Hepatocyte (in vitro differentiated cells): ENCODE measurements at places on chromosomes 6 and 20.

- H3K27me3 ChIP-seq = no peaks in the 10 kb centered on the region
- peak within 1 kb of the TSS; percentile 92 for H3K27ac ChIP-seq
- H3K4me3 ChIP-seq = peak within 1 kb of the TSS; percentile 99
- H3K36me3 ChIP-seq = no peaks in the 10 kb centered on the region
Observed at GRCh38 chr20:62367136-62367632, at the start of gene LAMA5. Gene LAMA5 (minus strand): TSS chr20:62367312. CDS start chr20:62367245, 67 bp downstream.

- no peak for DNase-seq
- no peaks in the 10 kb centered on the region for H3K36me3 ChIP-seq
- no peaks in the 10 kb centered on the region for H3K27me3 ChIP-seq
- H3K4me3 ChIP-seq = no peak overlapping the region
- no peak overlapping the region for H3K27ac ChIP-seq
Observed at GRCh38 chr20:63940071-63940471, 16.1 kb downstream of the UCKL1 start.

DNA sequence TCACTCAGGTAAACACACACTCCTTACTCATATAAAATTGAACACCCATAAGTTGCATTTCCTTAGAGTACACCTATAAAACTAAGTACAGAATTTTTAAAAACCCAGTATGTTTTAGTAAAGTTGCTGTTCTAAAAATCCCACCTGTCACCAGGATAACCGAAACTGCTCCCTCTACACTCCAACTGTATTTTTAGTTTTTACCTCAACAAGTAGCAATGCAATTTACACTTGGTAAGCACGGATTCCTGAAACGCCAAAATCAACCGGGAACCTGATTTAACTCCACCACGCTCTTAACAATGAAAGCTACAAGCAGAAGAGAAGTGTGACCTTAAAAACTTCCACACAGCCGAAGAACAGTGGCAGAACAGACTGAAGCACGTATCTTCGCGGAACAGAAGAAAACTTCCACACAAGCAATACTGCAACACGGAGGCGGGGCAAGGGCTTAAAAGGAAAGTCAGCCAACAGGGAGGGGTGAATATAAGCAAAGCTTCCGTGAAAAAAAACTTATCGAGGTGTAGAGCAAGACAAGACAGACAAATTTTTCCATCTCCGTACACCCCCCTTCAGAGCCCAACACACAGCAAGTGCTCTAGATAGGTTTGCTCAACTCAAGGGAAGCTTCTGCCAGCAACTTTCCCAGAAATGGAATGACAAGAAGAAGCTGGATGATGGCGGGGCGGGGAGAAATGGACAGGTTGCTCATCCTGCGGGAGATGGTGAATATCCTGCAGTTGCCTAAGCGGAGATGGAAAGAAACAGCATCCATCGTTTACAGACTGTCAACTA, 1.4 kb downstream of the STAU1 start:
- H3K4me3 ChIP-seq = peak overlapping the region; percentile 58
- peak overlapping the region; percentile 98 for H3K27ac ChIP-seq
- no peaks in the 10 kb centered on the region for H3K27me3 ChIP-seq
- peak; percentile 81 for DNase-seq
- peaks cover 38% of the 10 kb centered on the region for H3K4me1 ChIP-seq

DNA sequence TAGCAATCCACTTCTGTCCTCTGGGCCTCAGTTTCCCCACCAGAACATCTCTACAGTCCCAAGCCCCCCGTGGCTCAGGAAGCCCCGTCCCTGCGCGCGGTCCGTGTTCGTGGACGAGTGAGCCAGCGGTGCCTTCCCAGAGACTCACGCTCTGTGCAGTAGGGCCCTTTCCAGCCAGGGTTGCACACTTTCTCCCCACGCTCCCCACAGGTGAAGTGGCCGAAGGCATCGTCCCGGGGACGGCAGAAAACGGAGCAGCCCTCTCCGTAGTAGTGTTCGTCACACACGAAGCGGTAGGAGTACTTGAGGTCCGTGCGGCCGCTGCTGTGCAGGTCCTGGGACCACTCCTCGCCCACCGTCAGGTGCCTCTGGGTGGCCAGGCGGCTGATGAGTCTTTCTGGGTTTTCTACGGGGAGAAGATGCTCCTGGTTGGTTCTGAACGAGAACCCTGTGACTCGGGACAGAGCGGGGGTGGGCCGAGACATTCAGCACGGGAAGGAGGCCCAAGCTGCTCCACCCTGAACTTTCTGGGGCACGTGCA, 2.7 kb downstream of the DLL1 start:
- peaks cover 69% of the 10 kb centered on the region for H3K27me3 ChIP-seq
- DNase-seq = no peak
- no peaks in the 10 kb centered on the region for H3K36me3 ChIP-seq
- H3K4me3 ChIP-seq = no peak overlapping the region

DNA sequence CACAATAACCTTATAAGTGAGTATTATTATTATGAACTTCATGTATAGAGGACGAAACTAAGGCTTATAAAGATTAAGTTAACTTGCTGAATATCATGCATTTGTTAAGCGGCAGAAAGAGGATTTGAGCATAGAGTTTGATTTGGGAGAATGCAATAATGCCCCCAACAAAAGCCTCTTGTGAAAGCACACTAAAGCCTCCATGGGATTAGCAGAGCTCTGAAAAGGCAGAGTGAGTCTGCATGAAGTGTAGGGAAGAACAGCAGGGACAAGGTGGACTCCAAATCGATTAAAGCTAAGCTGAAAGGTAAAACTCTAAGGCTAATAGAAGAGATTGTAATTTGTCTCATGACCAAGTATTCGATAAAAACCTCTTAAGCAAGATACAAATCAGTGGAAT, 100.3 kb downstream of the SH3BGRL2 start:
- no peaks in the 10 kb centered on the region for H3K36me3 ChIP-seq
- no peak for DNase-seq
- H3K4me1 ChIP-seq = no peaks in the 10 kb centered on the region
- no peak overlapping the region for H3K27ac ChIP-seq
- H3K27me3 ChIP-seq = no peaks in the 10 kb centered on the region

GRCh38 chr20:20594171-20594530, 118.3 kb downstream of the RALGAPA2 start:
- H3K27me3 ChIP-seq = no peaks in the 10 kb centered on the region
- DNase-seq = peak; percentile 53
- H3K27ac ChIP-seq = no peak overlapping the region

DNA sequence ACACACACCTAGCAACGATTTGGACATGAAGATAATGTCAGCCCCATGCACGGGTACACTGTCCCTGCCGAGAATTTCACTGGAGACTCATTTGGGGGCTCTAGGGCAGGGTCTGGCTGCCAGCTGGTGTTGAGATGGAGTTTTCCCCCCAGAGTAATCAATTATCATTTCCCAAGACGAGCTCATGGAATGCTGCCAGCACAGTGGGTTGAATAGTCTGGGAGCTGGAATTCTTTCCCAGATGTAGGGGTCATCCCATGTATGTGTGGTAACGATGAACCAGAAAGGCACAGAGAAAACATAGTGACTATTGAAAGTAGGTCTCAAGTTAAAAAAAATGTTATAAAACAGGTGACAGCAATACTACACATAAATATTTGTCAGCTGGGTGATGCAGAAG, 579.9 kb downstream of the MAFB start:
- H3K27ac ChIP-seq = no peak overlapping the region
- no peaks in the 10 kb centered on the region for H3K27me3 ChIP-seq
- H3K36me3 ChIP-seq = no peaks in the 10 kb centered on the region
- no peaks in the 10 kb centered on the region for H3K4me1 ChIP-seq
- H3K4me3 ChIP-seq = no peak overlapping the region

DNA sequence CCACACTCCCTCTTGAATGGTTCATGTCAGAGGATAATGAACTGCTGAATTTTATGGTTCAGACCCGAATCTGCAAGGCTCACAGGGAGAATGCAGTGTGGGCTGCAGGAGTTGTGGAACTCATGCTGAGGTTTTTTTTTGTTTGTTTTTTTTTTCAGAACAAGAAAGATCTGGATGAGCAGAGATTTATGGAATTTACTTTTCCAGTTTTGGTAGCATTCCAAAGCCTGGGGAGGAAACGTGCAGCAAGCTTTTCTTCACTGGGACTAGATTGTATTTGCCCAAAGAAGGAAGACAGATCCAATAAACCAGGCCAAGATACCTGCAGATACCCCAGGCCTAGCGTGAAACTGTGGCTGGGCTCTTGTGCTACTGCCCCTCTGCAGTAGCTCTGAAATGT, 223.9 kb upstream of the TAB2 start:
- peaks cover 5% of the 10 kb centered on the region for H3K4me1 ChIP-seq

- H3K4me1 ChIP-seq = no peaks in the 10 kb centered on the region
- H3K27me3 ChIP-seq = no peaks in the 10 kb centered on the region
- DNase-seq = no peak
- H3K36me3 ChIP-seq = no peaks in the 10 kb centered on the region
- H3K27ac ChIP-seq = no peak overlapping the region
- no peak overlapping the region for H3K4me3 ChIP-seq
Observed at GRCh38 chr6:110448846-110449540, 27.4 kb downstream of the SLC22A16 start.

- DNase-seq = no peak
- H3K36me3 ChIP-seq = no peaks in the 10 kb centered on the region
- peaks cover 10% of the 10 kb centered on the region for H3K4me1 ChIP-seq
- no peaks in the 10 kb centered on the region for H3K27me3 ChIP-seq
Observed at GRCh38 chr6:43724354-43724753, 36.8 kb upstream of the MRPS18A start.

DNA sequence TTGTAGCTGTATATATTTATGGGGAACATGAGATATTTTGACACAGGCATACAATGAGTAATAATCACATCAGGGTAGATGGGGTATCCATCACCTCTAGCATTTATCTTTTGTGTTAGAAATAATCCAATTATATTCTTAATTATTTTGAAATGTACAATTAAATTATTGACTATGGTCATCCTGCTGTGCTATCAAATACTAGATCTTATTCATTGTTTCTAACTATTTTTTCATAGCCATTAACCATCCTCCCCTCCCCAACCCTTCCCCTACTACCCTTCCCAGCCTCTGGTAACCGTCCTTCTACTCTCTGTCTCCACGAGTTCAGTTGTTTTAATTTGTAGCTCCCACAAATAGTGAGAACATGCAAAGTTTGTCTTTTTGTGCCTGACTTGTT, 28.5 kb downstream of the NKX2-4 start:
- H3K27ac ChIP-seq = no peak overlapping the region
- no peaks in the 10 kb centered on the region for H3K27me3 ChIP-seq
- H3K36me3 ChIP-seq = no peaks in the 10 kb centered on the region
- DNase-seq = no peak
- H3K4me3 ChIP-seq = no peak overlapping the region
- no peaks in the 10 kb centered on the region for H3K4me1 ChIP-seq

DNA sequence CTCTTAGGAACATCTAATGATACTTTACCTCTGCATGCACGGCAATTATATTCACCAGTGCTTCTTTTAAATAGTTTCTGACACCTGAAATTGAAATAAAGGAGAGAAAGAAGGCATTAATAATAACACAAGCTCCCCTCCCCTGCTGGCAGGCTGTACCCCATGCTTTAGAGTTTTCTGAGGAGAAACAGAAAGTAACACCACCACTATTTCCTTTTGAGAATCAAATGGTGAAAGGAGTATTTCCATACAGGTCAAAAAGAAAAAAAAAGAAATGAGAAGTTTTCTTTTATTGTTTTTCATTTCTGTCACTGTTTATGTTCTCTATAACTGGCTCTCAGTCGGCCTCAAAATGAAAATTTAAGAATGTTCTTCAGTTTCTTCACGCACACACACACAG, 108.1 kb downstream of the IRF4 start:
- H3K4me1 ChIP-seq = no peaks in the 10 kb centered on the region
- H3K27ac ChIP-seq = no peak overlapping the region
- H3K4me3 ChIP-seq = no peak overlapping the region
- no peaks in the 10 kb centered on the region for H3K27me3 ChIP-seq

DNA sequence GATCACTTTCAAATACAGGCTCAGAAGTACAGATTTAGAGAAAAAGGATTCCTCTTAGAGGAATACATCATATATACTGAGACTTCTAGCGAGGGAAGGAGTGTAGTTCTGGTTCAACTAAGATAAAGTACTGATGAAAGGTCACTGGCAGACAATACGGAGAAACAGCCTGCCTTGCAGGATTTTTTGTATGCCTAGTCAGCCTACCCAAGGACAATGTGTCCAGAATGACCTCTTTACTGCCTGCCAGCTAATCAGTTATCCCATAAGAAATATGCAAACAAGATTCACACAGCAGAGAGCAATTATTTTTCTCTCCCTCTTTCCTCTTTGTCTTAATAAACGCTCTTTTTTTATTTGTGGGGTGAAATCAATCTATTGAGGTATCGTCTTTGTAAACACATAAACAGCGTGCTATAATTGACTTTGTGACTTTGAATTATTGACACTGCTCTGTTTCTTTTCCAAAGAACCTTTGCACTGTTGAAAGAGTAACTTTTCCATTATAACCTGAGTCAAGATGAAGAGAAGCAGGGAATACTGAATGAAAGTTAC, 1.4 kb upstream of the TSPYL4 start:
- H3K4me3 ChIP-seq = peak overlapping the region; percentile 69
- no peaks in the 10 kb centered on the region for H3K36me3 ChIP-seq

GRCh38 chr20:6726761-6727160, 40.7 kb upstream of the BMP2 start:
- H3K4me3 ChIP-seq = no peak overlapping the region
- H3K4me1 ChIP-seq = no peaks in the 10 kb centered on the region
- H3K27ac ChIP-seq = no peak overlapping the region
- H3K36me3 ChIP-seq = no peaks in the 10 kb centered on the region
- DNase-seq = no peak

GRCh38 chr20:48616481-48616880, 211.3 kb downstream of the PREX1 start:
- H3K36me3 ChIP-seq = no peaks in the 10 kb centered on the region
- no peaks in the 10 kb centered on the region for H3K27me3 ChIP-seq
- H3K4me3 ChIP-seq = no peak overlapping the region
- no peak for DNase-seq

- H3K4me3 ChIP-seq = no peak overlapping the region
- no peaks in the 10 kb centered on the region for H3K4me1 ChIP-seq
- H3K36me3 ChIP-seq = no peaks in the 10 kb centered on the region
- H3K27ac ChIP-seq = no peak overlapping the region
Observed at GRCh38 chr20:36352843-36353553, 46.9 kb downstream of the DLGAP4 start.

DNA sequence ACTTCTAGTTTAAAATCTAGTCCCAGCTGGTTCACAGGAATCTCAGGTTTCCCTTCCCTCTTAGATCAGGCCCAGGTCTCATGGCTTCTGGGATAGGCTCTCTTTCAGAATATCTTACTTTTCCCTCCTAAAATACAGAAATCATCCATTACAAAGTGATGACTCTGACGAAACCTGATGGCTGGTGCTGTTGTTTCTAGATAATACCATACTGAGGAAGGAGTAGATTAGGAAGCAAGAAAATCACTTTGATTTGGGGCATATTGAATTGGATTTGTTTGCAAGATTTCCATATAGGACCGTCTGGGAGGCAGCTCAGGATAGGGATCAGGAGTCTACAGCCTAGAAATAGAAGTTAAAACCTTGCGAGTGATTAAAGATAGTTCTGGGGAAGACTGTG, 3.6 kb downstream of the ZKSCAN3 start:
- no peak overlapping the region for H3K27ac ChIP-seq
- H3K27me3 ChIP-seq = no peaks in the 10 kb centered on the region
- no peak overlapping the region for H3K4me3 ChIP-seq
- H3K4me1 ChIP-seq = peaks cover 25% of the 10 kb centered on the region
